ENCODE measurements at places on chromosomes 1 and 21.

- no peak for DNase-seq
These were observed 127.4 kb upstream of the DEPDC1 start for GRCh38 chr1:68624233-68624632.

DNA sequence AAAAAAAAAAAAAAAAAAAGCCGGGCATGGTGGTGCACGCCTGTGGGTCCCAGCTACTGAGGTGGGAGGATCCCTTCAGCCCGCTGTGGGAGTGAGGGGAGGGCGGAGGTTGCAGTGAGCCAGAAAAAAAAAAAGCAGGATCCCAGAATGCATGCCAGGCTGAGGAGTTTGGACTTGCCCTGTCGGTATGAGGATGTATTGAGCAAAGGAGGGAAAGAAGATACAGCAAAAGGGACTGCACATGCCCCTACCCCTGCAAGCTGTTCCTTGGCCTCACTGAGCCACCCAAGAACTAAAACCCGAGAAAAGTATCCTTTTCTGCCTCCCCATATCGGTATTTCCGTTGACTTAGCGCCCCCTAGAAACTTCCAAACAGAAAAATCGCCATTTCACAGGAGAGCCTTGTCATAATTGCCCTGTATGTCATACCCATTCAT lies 1.3 kb upstream of the GPATCH4 start:
- no peak for DNase-seq

GRCh38 chr1:165925498-165926079 lies 98.2 kb downstream of the UCK2 start:
- no peak for DNase-seq

DNA sequence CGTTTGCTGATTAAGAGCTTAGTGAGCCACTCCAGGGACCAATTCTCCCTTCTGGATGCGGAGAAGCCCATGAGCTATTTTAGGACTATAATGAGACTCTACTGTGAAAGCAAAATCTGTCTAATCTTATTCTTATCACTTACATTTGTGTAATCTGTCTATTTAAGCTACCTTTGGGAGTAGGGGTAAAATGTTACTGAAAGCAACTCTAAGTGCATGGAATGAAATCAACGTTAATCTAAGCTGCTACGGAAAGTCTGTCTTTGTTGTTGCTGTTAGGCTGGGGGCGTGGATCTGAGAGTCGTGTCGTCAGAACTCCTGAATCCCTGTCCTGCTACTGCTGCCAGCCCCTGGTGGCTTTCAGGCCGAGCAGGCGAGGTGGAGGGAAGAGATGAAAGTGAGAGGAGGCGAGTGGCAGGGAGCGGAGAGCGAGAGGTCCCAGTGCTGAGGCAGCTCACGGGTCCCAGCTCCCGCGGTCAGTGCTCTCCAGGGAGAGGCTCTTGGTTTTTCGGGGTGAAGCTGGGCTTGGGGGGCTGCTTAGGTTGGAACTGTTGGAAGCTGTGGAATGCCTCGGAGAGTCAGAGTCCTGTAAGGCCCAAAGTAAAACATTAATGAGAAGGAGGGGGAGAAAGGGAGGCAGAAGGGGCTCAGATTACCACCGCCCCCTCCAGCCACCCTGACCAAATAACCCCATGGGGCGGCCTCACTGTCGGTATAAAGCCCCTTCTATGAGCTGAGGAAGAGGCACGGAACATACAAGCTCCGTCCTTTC lies 53.9 kb downstream of the COQ8A start:
- no peak for DNase-seq

GRCh38 chr1:198723127-198723526 lies 84.3 kb downstream of the PTPRC start:
- DNase-seq: no peak

GRCh38 chr1:229128066-229128608 lies 142.8 kb upstream of the RAB4A start:
- no peak for DNase-seq

- peak; percentile 20 for DNase-seq
These were observed 27.7 kb upstream of the MAGOH start for GRCh38 chr1:53266038-53266437.

DNA sequence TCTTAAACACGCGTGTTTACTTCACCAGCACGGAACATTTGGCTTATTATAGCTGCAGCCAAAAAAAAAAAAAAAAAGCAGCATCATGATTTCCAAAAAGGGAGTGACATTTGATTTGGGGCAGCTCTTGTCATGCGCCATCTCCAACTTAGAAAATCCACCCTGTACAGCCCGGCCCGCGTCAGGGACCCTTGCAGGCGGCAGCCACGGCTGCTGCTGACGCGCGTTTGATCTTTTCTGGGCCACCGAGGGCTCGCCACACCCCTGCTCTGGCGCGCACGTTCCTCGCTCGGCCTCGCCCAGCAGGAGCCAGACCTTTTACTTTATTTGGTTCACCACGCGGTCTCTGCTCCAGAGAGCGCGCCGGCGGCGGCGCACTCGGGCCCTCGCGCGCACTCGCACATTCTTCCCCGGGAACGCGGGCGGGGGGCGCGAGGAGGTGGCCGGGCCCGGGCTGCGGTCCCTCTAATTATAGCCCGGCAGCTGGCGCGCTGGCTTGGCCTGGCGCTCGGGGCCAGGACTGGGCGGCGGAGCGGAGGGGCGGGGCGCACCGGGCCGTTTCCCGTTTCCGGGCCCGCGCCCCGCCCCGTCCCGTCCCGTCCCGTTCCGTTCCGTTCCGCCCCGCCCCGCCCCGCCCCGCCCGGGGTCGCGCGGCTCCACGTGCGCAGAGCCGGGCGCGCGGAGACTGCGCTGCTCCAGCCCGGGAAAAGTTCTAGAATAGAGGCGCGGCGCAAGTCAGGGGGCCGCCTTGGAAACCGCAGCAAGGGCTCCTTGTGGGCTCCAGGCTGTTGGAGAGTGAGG lies 10.2 kb downstream of the IRF2BP2 start:
- peak; percentile 84 for DNase-seq

DNA sequence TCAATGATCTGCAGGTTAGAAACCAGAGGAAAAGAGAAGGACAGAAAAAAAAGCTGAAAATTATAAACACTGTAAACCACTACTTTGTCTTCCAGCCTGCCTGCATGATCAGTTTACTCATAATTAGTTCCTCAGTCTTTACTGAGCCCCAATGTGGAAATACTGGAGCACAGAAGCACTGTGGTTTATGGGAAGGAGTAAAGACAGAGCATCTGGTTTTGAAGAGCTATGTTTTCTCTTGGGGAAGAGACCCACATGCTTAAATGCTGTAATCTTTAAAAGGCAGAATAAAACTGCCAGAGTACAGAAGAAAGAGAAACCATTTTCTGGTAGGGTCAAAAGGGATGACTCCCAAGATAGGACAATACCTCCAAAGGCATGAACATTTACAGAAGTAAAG lies 159.0 kb upstream of the ZNHIT6 start:
- no peak for DNase-seq

DNA sequence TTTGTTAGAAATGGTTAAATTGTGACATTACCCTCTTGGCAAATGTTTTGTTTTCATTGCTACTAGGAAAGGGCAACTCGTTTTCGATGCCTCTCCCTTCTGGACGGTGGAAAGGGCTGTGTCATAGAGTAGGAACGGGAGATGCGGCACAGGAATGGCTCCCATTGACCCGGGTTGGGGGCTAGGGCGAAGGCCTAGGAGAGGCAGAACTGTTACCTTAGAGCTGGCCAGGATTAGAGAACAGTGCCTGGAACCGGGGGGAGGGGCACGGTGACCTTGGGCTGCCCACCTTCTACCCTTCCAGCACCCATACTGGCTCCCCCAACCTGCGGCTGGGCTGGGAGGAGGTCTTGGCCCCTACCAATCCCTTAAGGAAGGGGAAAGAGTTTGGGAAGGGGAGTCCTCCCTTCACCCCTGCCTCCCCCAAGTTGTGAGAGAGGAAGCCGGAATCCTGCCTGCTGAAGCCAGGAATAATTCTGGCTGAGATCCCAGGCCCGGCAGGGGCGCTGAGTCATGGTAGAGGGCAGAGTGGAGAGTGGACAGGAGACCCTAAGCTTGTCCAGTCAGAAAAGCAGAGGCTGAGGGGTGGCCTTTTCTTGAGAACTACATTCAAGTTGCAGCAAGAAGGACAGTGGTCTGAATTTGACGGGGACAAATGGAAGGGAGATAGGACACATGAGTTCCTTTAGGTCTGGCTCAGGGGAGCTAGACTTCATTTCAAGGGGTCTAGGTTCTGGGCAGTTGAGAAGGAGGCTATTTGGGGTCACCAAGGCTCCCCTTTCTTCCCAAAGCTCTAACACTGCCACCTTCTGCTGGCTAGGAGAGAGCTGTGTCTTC lies 8.2 kb downstream of the LMNA start:
- DNase-seq: no peak

DNA sequence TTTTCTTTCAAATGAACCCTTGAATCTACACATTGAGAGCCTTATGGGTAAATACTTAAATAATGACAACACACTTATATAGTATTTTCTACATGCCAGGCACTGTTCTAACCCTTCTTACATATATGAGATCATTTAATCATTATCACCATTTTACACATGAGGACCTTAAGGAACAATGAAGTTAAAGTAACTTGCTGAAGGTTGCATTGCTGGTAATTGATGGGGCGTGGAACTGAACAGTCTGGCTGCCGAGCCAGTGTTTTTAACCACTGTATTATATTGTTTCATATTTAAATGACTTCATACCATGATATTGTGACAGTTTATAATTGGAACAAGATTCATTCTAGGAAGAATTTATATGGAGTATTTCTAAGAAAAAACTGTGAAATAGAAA lies 111.9 kb upstream of the TENT5C start:
- no peak for DNase-seq

DNA sequence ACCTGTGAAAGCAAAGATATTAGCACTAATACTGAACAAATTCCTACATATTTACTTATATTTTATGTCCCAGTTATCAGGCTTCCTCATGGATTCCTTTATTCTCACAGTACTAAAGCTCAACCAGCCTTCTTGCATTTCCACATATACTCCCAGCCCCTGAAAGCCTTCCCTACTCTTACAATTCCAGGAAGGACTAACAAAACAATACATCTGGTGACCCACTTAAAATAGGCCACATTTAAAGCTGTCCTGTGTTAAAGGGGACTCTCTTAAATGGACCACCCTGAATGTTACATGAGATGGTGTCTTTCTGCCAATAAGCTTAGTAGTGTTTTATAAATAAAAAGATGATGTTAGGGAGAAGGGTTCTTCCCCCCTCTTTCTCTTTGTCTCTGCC lies 54.4 kb downstream of the NTMT2 start:
- DNase-seq: no peak

GRCh38 chr21:14383596-14384180 lies 742 bp upstream of the HSPA13 start:
- DNase-seq: no peak

GRCh38 chr1:1137256-1138045 lies 21.6 kb upstream of the C1orf159 start:
- no peak for DNase-seq

DNA sequence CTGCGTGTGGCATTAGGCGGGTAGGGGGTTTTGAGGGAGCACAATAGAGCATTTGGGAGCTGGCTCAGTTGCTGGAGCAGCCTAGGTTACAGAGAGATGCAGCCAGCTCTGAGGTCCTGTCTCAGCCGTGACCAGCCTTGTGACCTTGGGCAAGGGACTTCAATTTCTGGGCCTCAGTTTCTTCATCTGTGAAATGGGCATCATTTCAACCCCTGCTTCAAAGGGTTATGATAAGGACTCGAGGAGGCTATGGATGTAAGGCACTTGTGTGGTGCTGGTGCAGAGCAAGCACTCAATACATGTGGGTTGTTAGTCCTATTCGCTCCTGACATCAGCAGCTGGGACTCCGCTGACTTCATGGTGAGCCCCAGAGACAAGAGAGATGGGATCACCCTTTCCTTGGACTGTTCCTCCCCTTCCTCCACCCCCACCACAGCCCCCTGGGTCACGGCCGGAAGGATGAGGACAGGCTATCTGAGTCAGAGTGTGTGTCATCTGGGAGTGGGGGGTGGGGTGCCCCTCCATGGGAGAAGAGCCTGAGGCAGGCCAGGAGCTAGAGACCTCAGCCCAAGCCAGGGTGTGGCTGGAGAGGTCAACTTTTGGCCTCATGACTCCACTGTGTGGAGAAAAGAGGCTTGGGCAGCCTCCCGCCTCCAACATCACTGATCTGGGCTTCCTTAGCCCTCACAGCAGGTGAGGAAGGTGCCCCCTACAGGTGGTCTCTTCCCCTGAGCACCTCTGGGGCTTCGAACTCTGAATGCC lies 71.4 kb upstream of the ZBTB40 start:
- no peak for DNase-seq

DNA sequence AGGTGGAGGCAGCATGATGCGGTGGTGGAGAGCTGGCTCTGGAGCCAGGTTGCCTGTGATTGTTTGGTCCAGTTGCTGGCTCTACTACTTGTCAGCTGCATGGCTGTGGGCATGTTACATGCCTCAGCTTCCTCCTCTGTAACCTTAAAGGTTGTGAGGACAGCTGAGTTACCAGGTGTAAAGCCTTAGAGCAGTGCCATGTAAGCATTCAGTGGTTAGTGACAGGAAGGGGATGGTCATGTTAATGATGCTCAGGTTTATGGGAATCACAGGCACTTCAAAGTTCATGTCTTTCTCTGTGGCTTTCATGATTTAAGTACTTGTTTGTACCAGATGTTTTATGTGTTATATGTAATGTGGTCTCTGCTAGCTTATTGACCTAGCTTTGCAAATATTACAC lies 32.6 kb downstream of the PTGFRN start:
- no peak for DNase-seq

Data from endothelial cell (in vitro differentiated cells).